ENCODE measurements at places on chromosomes 4 and X.

- no peak for DNase-seq
Measured at GRCh38 chrX:121831601-121832000, 784.2 kb downstream of the GLUD2 start.

DNA sequence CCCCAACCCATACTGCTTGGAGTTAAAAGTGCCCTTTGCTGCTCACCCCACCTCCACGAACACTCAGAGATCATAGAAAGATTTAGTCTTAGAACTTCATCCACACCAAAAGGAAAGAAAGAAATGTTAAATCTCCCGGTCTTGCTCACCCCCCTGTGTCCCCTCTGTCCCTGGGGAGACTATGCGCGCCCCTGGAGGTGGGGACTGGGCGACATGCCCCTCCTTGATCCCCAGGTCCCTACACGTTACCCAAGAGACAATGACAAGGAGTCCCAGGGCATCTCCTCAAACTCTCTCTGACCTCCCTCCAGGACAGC, 620 bp downstream of the ITM2A start:
- DNase-seq, result no peak

DNA sequence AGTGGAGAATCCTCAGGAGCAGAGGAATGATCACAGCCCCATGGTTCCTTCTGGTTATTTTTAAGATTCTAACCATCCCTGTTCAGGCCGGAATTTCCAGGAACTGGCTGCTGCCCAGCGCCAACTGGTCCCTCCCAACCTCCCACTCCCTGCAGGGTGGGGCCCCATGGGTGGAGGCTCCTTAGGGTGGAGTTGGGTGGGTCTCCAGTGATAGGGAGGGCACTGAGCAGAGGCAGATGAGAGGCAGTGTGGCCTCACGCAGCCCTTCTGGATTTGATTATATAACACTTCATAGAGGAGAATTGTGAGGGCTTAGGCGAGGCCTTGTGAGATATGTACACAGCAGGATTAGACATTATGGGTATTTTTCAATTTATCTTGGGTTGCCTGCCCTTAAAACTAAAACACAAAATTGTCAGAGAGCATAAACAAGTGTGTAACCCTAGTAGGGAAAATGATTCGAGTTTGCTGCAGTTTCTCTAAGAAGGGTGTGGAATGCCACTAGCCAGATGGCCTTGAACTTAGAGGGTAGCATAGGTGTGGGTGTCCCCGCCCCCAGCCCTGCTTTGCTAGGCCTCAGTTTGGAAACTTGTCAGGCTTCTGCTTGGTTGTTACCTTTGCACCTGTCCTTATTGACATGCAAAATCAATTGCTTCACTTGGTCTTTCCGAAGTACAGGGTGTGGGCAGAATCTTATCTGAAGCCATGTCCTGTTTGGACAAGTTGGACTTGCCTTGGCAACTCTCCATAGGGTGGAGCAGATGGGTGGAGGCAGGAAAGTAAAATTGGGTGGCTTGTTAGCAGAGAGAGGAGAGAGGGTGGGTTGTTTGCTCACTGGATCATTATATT, 9.4 kb downstream of the KLF3 start:
- DNase-seq, result no peak

DNA sequence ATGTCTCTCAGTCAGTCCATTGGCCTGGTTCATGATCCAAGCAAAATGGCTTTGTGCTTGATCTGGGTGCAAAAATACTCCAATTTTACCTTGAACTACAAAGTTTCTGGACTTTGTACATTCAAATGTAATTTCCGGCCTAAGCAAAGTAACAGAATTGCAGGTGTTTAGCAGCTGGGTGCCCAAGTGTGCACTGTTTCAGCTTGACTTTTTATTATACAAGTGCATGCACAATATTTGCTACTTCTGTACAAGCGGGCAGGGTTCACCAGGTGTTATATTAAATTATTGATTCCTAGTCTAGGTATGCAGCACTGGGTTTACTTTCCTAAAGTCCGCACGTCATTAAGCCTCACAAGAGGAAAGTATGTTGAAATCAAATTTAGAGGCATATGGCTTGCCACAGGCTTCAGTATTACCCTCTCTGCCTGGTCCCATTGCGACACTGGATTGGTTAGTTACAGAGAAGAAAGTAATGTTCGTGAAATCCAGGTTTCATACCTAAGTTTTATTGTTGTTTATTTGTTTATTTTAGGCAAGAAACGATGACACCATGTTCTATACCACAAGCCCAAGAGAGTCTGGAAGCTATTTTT, 376.9 kb upstream of the CTSO start:
- no peak for DNase-seq

- DNase-seq, result no peak
Measured at GRCh38 chr4:56937262-56937661, 29.6 kb downstream of the REST start.

- DNase-seq, result no peak
Measured at GRCh38 chrX:28981952-28982351, 394.7 kb downstream of the IL1RAPL1 start.

DNA sequence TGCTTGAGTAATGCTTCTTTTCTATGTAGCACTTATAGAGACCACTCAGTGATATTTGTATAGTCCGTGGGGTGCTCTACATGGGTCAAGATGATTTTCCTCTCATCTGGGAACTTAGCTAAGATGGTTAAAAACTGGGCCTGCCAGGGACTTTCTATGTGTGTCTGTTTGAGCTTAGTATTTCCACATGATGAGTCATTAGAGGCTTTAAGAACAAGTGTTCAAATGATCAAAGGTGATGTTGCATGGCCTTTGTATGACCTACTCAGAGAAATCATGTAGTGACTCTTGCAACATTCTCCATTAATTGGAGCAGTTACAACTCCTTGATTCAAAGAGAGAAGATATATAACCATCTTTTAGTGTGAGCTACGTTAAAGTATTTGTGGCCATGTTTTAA, 1480.5 kb upstream of the IGFBP7 start:
- no peak for DNase-seq

- DNase-seq, result no peak
Measured at GRCh38 chr4:138182838-138183426, 59.2 kb downstream of the SLC7A11 start.

DNA sequence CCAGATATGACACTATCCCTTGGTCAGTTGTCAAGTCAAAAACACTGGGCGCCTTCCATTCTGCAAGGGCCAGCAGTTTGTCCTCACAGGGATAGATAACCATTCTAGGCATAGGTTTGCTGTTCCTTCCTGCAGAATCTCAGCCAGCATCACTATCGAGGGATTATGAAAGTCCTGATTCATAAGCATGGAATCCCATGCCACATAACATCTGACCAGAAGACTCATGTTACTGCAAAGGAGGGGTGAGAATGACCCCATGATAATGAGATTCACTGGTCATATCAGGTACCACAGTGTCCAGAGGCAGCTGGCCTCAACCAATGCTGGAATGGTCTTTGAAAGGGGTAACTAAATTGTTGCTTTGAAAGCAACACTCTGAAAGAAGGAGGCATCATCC, 84.7 kb downstream of the OTC start:
- no peak for DNase-seq

- DNase-seq, result no peak
Measured at GRCh38 chrX:103614999-103615398, 7.2 kb downstream of the TCEAL3 start.

GRCh38 chrX:39859991-39860861, 237.5 kb downstream of the BCOR start:
- peak; percentile 51 for DNase-seq

DNA sequence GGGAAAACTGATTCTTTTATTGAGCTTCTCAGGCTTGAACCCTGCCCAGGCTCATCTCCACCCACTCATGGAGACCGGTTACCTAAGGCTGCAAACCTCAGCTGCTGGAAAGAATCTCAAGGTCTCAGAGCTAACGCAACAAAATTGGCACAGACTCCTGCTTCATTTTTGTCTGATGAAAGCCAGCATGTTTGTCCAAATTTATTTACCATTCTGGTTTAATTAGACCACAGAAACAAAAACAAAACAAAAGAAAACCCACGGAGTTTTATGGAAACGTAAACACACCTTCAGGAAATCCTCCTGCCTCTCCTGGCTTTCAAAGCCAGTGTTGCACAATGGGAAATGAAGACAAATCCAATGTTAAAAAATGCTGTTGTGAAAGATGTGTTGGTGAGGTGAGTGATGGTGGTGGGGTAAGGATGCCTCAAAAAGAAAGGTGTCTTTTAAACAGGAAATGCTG, 56.4 kb upstream of the PDLIM3 start:
- DNase-seq, result no peak

GRCh38 chr4:158767451-158767850, 1.4 kb upstream of the FNIP2 start:
- no peak for DNase-seq

DNA sequence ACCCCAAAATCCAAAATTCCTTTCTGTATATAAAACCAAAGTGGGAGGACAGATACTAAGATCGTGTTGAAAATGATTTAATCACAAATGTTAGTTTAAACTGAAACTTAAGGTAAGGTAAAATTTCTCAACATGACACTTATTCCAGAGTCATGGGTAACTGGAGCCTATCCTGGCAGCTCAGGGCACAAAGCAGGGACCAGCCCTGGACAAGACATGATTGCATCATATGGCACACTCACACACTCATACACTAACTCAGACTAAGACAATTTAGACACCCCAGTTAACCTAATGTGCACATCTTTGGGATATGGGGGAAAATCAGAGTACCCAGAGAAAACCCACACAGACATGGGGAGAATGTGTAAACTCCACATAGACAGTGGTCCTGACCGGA, 244.1 kb upstream of the TEX13A start:
- no peak for DNase-seq

- DNase-seq, result no peak
Measured at GRCh38 chrX:120690344-120690743, 60.5 kb upstream of the C1GALT1C1 start.

DNA sequence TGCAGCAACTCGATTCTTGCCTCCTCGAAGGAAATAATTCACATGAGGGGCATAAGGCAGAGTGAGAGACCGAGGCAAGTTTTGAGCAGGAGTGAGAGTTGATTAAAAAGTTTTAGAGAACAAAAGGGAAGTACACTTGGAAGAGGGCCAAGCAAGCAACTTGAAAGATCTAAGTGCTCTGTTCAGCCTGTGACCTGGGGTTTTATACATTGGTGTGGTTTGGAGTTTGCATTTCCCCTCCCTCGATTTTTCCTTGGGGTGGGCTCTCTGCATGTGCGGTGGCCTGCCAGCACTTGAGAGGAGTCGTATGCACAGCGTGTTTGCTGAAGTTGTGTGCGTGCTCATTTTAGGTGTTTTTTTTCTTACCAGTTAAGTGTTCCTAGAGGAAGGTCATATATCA, 356.4 kb downstream of the KLHL4 start:
- DNase-seq, result no peak

- DNase-seq, result no peak
Measured at GRCh38 chrX:84186603-84187532, 1.1 kb downstream of the RPS6KA6 start.

GRCh38 chr4:38090455-38091246, 130.5 kb downstream of the PTTG2 start:
- no peak for DNase-seq

DNA sequence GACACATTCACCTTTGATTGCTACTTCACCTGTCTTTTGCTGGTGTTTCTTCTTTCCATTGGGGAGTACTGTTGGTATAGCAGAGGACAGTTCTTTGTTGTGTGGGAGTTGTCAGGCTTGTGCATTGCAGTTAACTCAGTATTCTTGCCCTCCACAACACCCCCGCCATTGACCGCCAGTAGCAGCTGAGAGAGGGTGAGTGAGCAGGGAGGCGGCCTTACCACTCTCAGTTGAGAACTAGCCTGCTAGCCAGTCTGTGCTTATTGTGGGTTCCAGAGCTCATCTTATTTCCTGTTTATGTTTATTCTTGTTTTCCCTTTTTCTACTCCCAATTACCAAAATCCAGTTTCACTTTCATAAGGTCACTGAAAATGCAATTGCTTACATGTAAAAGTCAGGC, 52.2 kb downstream of the STIM2 start:
- DNase-seq, result no peak

DNA sequence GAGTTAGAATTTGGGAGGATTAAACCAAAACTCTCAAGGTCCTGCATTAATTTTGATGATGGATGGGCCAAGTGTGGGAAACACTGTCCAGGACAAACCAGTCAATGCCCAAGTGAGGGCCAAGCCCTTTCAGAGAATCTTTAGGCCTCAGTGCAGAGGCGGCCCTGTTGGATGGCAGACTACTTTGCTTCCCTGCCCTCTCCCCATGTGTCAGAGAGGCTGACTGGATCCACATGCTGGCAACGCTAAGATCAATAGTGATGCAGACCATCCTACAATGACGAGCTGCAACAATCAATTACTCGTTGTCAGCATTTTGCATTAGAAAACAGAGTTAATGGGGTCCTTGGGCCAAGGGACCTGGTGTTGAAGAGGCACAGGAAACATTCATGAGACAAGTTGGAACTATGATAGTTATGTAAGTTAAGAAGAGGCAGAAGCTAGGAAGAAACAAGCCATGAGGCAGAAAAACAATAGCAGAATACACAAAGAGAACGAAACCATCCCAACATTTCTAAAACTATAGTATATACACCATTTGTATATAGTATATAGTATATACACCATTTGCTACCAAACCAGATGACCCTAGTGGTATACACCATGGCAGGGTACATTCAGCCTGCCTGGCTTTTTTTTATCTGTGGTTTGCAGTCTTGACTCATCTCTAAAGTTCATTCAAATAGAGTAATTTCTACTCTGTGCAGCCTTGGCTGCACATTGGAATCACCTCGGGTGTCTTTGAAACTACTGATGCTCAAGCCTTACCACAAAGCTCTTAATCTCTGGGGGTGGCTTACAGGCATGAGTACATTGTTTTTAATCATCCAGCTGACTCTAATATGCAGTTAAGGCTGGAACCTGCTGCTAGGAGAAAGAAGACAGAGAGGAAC, 147.7 kb upstream of the GYPA start:
- DNase-seq, result no peak

GRCh38 chr4:139919521-139919920, 234.5 kb downstream of the MAML3 start:
- no peak for DNase-seq

DNA sequence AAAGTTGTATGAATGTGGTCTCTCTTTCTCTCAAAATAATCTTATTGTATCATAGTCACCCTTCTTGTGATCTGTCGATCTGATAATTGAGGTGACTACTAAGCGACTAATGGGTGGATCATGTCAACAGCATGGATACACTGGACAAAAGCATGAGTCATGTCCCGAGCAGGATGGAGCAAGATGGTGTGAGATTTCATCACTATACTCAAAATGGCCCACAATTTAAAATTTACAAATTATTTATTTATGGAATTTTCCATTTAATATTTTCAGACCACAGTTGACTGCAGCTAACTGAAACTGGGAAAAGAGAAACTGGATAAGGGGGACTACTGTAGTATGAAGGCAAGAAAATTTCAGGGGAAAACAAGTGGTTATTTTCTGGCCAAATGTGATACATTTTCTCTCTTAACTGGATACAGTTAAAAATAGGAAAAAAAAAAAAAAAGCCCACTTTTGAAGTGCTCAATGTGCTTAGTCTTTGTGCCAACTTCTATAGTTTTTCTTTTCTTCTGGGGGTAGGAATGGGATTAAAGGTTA, 25.3 kb downstream of the FAM241A start:
- DNase-seq, result no peak

Measured in activated CD4-positive, alpha-beta T cell treated with anti-CD3 and anti-CD28 coated beads, Interleukin-2, amount 50 U/mL, for 24 hours (primary cell).